ENCODE measurements at places on chromosomes 16 and 17.

DNA sequence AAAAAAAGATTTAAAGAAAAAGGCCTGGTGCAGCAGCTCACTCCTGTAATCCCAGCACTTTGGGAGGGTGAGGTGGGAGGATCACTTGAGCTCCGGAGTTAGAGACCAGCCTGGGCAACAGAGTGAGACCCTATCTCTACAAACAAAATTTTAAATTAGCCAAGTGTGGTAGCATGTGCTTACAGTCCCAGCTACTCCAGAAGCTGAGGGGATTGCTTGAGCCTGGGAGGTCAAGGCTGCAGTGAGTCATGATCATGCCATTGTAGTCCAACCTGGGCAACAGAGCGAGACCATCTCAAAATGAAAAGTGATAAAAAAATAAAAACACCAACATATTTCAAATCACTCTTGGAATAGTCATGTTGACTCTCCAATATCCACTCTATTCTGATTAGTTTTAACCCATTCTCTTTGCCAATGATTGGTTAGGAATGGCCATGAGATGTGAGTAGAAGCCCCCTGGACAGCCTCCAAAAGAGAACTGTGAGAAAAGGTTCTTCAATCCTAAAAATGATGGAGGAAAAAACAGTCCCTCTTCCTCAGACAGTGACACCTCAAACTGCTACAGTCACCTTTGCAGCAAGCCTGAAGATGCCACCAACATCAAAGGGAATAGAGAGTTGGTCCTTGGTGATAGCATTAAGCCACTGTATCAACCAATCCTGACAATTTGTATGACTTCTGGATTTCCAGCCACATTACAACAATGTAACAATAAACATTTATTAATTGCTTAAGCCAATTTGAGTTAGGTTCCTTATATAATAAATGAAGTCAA lies 2.9 kb upstream of the KANSL1 start:
- no peak for DNase-seq

- DNase-seq, result no peak
These were observed 5.9 kb upstream of the BAIAP3 start for GRCh38 chr16:1327619-1327947.

GRCh38 chr16:28324235-28324886 lies 32.0 kb downstream of the SBK1 start:
- no peak for DNase-seq

DNA sequence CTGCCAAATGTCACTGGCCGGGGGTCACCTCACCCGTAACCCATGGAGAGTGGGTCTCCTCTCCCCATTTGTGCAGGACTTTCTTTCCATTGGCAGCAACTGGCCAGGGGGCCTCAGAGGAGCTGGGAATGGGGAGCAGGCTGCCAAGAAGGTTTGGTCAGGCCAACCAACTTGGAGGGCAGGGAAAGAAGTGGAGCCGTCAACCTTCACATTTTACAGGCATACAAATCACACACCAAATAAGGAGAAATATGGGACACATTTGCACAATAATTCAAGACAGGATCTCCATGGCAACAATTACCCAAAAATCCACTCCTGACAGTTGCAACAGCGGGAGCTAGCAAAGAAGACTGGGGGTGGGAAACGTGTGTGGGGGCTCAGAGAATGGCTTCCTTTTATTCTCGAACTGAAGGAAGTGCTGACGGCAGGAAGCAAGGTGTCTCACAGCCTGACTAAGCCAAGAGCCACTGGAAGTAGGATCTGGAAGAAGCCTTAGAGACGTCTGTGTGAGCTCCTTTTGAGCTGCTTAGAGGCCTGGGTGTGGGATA lies 20.9 kb downstream of the RPRML start:
- no peak for DNase-seq

- no peak for DNase-seq
These were observed 118.1 kb downstream of the TNFRSF13B start for GRCh38 chr17:16853661-16854320.

Data from Calu3 (cell line).